Stimulated activated CD8-positive, alpha-beta memory T cell treated with anti-CD3 and anti-CD28 coated beads, Interleukin-4, amount 100 ng/mL, for 4 hours (primary cell): ENCODE measurements at places on chromosomes 5 and 9.

DNA sequence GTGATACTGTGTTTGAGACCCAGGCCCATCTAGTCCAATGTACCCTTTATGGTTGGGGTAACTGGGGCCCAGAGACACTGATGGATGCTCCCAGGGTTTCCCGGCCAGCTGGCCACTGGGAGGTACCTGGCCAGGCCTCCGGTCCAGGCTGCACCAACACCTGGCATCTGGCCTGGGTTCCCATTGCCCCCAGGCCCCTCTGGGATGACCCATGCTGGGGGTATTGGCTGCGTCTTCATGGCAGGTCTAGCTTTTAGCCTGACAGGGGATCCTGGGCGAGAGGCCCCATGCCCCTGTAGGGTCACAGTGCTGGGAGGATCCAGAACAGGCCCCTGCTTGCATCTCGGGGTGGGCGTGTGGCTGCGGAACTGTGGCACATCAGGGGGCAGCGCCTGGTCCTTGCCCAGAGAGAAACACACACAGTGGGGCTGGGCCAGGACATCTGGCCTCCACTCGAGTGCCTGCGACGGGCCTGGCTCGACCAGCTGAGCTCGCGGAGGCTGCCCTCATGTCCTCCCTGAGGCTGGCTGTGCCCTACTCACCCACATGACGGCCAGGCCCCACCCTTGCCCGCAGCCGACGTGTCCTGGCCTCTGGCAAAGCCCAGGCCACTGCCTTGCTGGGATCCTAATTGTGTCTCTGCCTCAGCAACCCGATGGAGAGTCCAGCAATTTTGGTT lies 21.5 kb upstream of the COL5A1 start:
- DNase-seq: no peak

DNA sequence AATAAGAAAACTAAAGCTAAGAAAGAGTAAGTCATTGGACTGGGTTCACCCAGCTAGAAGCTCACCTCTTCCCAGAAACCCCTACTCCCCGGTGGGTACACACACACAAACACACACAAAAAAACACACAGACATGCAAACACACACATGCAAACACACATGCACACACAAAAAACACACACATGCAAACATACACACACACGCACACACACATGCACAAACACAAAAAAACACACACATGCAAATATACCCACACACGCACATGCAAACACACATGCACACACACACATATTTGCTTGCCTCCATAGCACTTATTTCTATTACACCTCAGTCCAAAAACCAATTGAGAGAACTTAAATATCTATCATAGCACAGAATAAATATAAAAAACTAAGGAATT lies 26.1 kb downstream of the RETREG1 start:
- no peak for DNase-seq

GRCh38 chr9:107547772-107548297 lies 58.3 kb upstream of the KLF4 start:
- no peak for DNase-seq

DNA sequence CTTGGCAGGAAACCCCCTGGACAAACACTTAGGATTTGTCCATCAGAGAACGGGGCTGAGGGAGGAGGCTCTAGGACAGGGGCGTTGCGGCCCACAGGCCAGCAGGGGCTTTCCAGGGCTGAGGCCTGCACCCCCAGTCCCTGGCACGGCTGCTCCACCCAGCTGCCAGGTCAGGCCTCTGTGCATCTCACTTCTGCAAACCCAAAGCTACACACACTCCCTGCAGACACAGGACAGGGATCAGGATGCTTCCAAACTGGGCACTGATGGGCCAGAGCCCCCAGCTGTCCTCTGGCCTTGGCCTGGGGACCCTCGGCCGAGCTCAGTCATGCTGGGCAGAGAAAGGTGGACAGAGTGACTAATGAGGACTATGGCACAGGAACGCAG lies 106.2 kb upstream of the SARDH start:
- no peak for DNase-seq

GRCh38 chr5:35089334-35090314 lies 41.9 kb upstream of the AGXT2 start:
- DNase-seq: peak; percentile 11

DNA sequence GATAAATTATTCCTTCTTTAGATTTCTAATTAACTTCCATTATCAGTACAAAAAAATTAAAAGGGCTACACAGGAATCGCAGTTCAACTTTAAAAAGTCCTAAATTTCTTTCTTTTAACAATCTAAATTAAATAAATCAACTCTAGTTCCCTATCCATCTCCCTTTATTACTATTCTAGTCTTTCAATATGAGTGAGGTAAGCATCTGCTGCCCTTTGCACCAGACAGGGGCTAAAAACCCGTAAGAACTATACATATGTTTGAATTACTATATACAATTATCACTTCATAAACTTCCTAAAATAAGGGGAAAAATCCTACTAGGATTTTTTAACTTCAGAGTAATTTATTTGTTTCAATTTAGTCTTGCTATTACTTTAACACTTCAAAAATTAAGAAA lies 145.6 kb downstream of the SSBP2 start:
- DNase-seq: no peak

- no peak for DNase-seq
These were observed 234.1 kb downstream of the TMEM161B start for GRCh38 chr5:88034520-88034919.

- no peak for DNase-seq
These were observed 249.6 kb downstream of the FANCC start for GRCh38 chr9:95067897-95068296.

DNA sequence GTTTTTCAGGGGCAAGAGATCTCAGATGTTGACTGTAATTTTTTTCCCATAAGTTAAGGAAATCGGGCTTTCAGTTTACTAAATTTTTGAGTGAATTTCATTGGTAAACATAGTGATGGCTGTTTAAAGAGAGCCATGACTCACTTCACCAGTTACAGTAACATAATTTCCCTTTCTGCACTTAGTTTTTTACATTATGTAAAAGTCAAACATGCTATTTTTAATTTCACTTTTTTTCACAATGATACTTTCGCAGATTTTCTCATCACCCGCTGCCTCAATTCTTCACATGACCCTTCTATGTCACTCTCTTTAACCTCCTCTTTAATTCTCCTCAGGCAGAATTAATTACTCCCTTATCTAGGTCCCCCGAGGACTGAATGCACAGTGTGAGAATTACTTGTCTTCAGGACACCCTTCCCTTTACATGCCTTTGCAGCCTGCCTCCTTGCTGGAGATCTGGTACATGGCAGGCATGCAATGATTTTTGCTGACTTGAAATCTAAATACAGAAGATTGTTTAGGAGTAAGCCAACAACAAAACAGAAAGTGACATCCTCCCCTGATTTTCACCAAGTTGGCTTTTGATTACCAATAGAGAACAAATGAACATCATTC lies 217.5 kb upstream of the S1PR3 start:
- no peak for DNase-seq

GRCh38 chr9:34097865-34098264 lies 28.6 kb downstream of the DCAF12 start:
- no peak for DNase-seq

DNA sequence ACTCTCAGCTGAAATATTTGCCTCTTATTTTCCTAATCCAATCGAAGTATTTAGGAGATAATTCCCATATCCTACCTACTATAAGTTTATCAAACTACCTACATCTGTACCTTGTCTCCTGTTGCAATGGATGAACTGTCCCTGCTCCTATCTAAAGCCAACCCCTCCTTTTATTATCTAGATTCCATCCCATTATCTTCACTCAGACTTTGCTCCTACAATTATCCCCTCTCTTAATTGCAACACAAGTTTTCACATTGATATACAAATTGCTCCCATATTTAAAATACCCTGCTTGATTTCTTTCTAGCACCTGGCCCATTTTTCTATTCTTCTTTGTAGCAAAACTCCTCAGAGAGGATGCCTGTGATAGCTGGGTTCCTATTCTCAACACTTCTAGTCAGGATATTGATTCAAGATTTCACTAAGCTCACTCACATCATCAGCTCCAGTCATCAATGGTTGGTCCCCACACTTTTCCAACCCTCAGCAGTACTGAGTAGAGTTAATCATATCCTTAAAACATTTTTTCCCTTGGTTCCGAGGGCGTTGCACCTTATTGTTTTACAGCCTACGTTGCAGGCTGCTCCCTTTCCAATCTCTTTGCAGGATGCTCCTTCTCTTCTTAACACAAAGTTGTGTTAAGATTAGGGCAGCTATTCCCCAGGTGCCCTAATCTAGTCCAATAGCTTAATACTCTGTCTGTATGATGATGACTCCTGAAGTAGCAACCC lies 177.8 kb upstream of the PTGER4 start:
- no peak for DNase-seq

- no peak for DNase-seq
These were observed 795.6 kb downstream of the PTPRD start for GRCh38 chr9:9817176-9817575.

DNA sequence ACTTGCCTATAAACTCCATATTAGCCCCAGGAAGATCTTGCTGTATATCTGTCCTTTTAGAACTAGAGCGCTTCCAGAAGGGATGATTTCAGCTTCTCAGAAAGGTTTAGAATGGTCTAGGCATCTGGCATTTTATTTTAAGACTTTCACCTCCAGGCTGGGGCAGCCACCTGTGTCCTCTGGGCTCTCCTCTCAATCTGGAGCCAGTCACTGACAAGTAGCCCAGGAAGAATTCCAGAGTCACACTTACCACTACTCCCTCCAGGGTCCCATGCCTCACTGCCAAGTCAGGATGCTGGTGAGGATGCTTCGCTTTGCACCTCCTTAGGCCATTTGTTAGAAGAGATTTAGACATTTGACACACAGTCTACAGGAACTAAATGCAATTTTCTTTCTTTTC lies 20.8 kb downstream of the B4GALT1 start:
- DNase-seq: no peak

GRCh38 chr9:76798527-76798926 lies 34.3 kb downstream of the PCA3 start:
- DNase-seq: no peak

GRCh38 chr5:21823076-21823574 lies 1030.0 kb downstream of the CDH12 start:
- no peak for DNase-seq

DNA sequence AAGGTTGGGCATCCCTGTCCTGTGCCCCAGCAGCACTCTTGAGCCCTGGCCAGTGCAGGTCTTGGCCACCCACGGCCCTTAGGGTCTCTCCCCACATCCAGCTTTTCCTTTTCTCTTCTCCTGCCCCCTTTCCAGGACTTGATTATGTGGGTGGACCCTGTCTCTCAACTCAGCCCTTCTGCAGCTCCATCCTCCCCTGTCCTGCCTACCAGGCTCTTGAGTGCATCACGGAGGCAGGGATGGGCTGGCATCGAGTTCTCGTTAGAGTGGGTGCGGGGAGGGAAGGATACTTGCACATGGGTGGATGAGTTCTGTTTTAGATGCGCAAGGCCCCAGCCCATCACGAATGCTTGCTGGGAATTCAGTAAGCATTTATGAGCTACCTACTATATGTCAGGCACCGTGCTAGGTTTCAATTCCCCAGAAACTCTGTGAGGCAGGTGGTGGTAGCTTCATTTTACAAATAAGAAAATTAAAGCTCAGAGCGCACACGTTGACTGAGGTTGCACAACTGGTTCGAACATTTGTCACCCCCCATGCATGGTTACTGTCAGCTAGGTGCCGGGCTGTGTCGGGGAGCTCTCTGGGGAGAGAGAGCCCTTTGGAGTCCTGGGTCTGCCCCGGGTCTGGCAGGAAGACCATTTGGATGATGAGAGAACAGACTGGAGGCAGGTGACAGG lies 144.6 kb upstream of the PITX1 start:
- no peak for DNase-seq

DNA sequence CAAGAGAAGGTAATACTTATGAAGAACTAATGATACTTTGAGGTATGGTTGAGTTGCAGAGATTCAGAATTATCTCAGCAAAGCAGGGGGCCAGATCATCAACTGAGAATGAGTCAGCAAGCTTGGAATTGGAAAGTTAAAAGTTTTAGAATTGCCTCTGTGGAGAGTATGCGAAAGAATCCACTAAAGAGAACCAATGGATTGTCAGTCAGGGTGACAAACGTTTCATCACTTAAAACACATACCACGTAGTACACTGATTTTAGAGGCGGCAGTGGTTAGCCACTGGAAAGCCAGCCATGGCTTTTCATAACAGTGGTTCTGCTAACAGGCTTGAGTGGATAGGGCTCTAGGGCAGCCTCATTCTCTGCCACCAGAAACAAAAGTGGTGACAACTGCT lies 30.7 kb downstream of the AOPEP start:
- no peak for DNase-seq

DNA sequence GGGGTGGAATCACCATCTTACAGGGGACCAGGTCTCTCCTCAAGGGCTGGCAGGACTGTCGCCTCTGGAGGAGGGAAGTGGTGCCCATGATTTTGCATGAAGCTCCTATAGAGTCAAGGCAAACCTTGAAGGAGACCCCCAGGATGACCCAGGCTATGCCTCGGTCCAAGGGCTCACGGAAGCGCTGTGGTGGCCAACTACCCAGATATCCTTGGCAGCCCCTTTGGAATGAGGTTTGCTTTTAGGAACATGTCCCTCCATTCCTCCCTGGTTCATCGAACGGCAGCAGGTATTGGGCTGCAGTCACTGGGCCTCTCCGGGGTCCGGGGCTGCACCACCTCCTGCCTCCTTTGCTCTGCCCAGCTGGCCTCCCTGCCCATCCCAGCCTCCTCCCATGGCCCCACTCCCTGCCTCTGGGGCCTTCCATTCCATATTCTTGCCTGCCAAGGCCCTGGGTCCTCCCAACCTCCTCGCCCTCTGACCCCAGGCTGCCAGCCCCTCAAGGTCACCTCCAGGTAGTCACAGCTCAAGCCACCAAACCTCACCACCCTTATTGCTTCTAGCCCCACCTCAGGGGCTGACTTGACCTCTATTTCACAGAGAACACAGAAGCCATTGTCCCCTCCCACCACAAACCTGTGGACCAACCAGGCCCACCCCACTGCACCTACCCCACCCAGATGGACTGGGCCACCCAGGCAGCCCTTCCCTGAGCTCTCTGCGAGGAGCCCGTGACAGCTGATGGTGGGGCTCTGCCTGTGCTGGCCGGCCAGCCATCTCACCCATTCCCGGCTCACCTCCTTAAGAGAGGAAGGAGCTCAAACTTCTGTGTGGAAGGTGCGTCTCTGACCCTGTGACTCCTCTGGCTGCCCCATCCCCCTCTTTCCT lies 3.6 kb upstream of the IL3 start:
- DNase-seq: no peak

DNA sequence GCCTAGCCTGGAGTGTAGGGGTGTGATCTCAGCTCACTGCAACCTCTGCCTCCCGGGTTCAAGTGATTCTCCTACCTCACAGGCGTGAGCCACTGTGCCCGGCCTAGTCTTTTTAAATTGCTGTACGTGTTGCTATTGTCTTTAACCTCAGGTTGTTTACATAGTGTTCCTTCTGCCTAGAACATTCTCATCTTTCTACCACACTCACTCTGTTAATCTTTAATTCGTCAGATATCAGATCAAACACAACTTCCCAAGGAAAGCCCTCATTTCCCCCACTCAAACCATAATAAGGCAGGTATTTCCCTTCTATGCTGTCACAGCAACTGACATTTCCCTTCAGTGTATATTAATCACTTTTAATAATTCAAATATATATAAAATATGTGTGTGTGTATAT lies 1310.0 kb upstream of the C9orf72 start:
- DNase-seq: no peak

GRCh38 chr9:129498451-129499384 lies 122.2 kb downstream of the C9orf50 start:
- no peak for DNase-seq
